ENCODE measurements at places on chromosomes 13 and 19.
A peak's percentile ranks its signal among the peaks of the same experiment; 100 is the strongest.

- no peak for DNase-seq
Measured at GRCh38 chr19:48627865-48628314, 8.6 kb downstream of the SPHK2 start.

- DNase-seq: no peak
Measured at GRCh38 chr13:49853535-49853934, 61.1 kb upstream of the KPNA3 start.

GRCh38 chr13:31049833-31050232 is 111.9 kb downstream of the HSPH1 start:
- no peak for DNase-seq

DNA sequence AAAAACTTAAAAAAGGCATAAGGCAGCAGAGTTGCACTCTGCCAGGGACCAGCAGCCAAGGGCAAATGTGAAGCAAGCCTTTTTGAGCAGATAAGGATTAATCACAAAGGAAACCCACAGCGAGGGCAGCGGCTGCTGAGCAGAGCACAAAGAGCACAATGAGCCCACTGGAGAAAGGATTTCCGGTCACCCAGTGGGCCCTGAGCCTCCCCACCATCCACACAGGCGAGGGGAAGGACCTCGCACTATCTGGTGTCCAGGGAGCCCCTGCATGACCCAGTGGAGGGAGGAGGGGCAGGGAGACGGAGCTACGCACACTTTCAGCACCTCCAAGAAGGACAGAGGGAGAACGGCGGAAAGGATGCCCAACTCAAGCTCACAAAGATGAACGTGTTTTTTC is 40.0 kb downstream of the COL4A1 start:
- no peak for DNase-seq

DNA sequence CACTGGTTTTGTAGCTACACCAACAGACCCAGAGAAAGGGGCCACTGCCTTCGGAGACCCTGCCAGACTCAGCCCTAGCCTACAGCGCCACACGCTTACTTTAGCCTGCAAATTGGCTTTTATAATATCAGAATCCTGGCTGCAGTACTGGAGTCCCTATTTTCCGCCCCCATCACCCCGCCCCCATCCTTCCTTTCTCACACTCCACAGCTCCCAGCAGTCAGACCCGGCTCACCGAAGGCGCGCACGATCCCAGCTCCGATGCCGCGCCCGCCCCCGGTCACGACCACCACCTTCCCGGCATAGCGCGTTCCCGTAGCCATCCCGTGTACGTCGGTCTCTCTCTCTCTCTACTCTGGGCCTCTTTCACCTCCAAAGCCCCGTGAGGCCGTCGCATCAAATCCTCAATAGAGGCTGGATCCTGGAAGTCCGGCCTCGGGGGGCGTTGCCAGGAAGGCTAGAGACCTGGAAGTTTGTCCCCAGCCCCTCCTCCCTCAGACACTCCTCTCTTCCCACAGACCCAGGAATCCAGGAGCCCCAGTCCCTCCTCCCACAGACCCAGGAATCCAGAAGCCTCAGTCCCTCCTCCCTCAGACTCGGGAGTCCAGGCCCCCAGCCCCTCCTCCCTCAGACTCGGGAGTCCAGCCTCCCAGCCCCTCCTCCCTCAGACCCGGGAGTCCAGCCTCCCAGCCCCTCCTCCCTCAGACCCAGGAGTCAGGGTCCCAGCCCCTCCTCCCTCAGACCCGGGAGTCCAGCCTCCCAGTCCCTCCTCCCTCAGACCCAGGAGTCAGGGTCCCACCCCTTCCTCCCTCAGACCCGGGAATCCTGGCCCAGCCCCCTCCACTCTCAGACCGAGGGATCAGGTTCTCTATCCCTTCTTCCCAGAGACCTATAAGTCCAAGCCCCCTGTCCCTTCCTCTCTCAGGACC is at the start of gene HSD17B14:
TSS of gene HSD17B14 (minus strand) at position 403 of the 929 bp plus-strand sequence. CDS start at position 323, 80 bp downstream.
- DNase-seq: peak; percentile 11

DNA sequence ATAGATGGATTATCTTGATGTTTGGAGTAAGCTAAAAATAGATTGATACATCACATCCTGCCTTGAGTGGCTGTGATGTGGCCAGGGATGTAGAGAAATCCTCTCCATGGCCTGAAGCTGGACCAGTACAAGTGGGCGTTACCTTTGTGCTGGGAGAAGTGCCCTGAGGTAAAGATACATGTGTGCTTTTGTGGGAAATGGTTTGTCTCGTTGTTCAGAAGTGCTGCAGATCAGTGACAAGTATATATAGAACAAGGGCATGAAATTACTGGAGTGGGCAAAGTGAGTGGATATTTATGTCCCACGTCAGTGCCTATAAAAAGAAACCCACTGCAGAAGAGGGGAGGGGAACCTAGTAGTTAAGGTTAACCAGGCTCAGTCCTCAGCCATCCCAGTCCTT is 12.2 kb upstream of the ZNF304 start:
- DNase-seq: no peak

DNA sequence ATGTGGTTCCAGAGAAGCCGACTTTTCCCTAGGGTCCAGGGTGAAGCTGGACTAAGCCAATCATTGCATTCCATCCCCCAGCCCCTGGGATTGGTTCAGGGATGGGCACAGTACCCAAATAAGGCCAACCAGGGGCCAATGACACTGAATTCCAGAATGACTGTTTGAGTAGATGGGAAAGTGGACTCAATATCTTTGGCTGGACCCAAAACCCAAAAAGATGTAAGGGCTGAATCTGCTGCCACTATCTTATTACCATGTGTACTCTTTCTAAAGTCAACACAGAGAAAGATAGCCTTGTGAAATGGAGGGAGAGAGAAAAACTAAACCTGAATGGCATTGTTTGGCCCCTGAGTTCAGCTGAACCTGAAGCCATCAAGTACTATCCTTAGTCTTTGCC is 39.2 kb upstream of the TNFSF11 start:
- no peak for DNase-seq

- no peak for DNase-seq
Measured at GRCh38 chr19:17711851-17712250, 7.4 kb upstream of the MAP1S start.

DNA sequence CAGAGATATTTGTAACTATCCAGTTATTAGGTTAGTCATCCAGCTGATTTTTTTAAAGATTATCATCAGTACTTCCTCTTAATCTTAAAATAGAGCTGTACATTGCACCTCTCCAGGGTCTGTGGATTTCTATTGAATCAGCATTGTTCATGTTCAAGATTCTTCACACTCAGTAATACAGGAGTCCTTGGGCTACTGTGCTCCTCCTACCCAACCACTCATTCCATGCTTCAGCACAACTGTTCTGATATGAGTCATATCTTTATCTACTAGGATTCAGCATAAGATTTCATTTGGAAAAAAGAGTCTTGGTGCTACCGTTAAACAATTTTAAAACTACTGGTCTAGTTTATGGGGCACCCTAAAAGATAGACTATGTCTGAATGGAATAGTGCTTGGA is 357.8 kb downstream of the DCT start:
- DNase-seq: no peak

- DNase-seq: no peak
Measured at GRCh38 chr13:35787937-35788336, 311.4 kb upstream of the MAB21L1 start.

- peak; percentile 52 for DNase-seq
Measured at GRCh38 chr19:17846146-17846545, 1.6 kb downstream of the JAK3 start.

- no peak for DNase-seq
Measured at GRCh38 chr13:37602733-37603381, 4.3 kb upstream of the POSTN start.

- no peak for DNase-seq
Measured at GRCh38 chr13:57823704-57824103, 192.2 kb downstream of the PCDH17 start.

GRCh38 chr13:45436332-45436731 is 18.2 kb upstream of the SLC25A30 start:
- no peak for DNase-seq

DNA sequence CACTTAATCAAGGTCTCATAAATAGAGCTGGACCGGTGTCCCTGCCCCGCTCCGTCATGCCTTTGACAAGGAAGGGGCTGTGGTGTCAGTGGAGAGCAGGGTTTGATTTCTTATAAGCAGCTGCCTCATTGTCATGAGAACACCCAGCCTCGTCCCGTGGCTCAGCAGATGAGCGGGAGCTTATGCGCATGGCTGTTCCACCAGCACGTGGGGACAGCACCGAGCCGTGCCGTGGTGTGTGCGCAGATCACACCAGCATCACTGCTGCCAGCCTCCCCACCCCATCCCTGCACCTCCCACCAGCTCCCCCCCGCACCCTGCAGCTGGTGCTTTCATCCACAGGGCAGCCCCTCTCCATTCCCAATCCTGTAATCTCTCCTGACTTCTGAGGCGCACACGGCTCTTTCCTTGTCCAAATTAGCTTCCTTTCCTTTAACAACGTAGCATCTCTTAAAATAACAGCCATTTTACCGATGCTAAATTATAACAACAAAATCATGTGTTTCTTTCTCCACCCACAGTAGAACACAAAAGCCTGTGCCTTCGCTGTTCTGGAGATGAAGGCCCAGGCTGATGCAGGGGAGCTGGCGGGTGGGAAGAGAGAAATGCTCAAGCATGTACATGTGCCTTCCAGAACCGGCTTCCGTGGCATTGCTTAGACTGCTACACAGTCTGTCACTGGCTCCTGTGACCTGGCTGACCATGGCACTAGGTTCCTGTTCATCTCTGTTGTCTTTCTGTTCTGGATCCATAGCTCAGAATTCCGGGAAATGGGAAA is 96.8 kb downstream of the RAB20 start:
- no peak for DNase-seq

DNA sequence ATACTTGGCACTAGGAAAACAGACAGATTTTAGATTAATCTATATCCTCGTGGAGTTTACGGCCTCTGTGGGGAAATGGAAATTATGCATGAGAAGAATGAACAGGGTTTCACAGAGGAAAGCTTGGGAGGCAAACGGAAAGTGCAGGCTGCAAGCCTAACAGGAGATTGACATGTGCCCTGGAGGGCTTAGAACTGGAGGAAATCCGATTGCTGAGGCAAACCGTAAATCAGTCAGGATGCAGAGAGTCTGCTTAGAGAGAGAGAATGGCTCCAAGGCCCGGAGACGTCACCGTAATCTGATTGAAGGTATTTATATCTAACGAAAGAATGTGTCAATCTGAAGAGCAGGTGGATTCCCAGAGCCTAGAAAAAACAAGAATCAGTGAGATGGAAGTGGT is 143.2 kb downstream of the KATNAL1 start:
- DNase-seq: no peak

DNA sequence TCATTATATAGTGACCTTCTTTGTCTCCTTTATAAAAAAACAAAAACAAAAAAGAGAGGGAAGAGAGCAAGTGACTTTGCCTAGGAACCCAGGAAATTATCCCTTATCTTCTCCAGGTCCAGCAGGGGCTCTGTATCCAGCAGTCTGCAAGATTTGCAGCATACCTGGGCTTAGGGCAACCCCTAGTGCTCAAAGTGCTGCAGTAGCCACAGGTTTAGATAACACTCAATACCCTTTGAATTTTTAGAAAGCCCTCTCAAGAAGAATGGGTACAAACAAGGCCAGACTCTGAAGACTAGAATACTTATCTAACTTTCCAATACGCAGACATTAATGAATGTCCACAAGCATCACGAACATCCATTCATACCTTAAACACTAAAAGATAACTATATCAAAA is 43.2 kb downstream of the CCNA1 start:
- peak; percentile 12 for DNase-seq

DNA sequence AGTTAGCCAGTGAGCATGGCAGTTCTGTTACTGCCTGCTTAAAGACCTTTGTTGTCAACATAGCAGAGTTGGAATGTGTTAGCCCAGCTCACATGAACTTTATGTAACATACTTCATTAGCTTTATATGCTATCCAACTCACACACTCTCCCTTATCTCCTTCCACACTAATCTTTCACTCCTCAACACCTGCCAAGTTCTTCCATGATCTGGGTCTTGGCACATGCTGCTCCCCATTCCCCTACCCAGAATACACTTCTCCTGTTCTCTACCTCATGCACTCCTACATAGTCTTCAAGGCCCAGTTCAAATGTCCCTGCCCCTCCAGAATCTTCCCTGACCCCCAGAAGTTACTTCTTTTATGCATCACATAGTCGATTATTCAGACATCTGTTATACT is 179.3 kb downstream of the KATNAL1 start:
- no peak for DNase-seq

GRCh38 chr13:48561466-48562235 is 28.8 kb upstream of the RCBTB2 start:
- no peak for DNase-seq

- DNase-seq: no peak
Measured at GRCh38 chr13:94212196-94212595, 267.3 kb downstream of the DCT start.

DNA sequence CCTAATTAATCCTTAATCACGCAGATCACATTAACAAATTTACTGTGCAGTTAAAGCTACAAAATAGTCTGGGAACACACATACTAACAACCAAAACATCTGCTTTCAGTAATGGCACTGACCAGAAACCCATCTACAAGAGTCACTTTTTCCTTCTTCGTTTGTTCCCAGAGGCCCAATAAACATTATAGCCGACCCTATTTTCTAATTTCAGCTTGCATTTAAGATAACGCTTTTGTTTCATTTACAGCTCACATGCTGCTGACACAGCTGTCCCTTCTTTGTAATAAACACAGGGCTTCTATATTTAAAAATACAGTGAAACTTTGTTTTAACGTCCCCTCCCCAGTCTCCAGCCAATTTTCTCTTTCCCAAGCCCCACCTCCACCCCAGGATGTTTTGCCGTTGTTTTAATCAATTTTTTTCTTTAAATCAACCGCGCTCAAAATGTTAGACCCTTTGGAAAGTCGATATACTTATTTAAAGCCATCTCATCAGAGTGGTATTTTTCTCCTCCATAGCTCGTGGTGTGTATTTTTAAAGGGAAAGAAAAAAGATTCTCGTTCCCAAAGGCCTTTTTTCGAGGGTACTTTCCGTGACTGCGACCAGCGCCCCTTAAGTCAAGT is 1.7 kb upstream of the WBP4 start:
- no peak for DNase-seq

DNA sequence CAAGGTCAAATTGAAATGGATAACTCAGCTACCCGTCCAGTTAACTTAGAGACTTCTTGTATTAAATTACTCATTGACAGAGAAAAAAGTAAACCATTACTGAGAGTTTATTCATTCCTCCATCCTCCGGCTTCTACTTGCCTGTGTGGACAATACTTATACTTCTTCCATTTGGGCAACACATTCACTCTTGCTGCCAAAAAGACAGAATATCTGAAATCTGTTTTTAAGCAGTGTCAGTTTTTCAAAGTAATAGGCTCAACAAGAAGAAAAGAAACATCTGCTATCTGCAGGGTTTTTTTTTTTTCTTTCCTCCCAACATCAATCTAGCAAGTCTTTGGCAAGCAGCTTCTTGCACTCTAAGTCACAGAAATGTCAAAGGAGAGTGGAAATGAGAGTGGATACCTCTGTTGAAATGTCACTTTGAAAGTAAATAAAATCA is 1142.8 kb downstream of the PCDH9 start:
- no peak for DNase-seq

DNA sequence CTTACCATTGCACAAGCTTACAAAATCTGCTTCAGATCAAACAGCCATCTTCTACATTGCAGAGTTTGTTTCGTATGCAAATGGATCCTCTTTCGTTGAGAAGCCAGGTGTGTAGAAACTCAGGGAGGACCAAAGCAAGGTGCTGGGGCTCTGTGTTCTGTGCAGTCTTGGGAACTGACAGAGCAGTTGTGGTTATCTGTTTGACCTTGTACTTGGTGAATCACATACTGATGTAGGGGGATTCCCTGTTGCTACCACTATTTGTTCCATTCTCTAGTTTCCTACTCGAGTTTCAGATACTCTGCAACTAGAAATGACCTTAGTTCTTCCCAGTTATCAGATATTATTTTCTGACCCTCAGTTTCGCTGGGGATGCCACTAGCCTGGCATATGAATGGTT is 95.2 kb upstream of the CLDN10 start:
- peak; percentile 18 for DNase-seq

GRCh38 chr19:29478578-29479565 is 46.9 kb upstream of the VSTM2B start:
- DNase-seq: peak; percentile 44

All from activated CD4-positive, alpha-beta T cell treated with anti-CD3 and anti-CD28 coated beads for 36 hours (primary cell).